ENCODE measurements at places on chromosomes 16 and 17.

GRCh38 chr16:82259731-82260130 is 89.7 kb upstream of the MPHOSPH6 start:
- DNase-seq, result no peak

DNA sequence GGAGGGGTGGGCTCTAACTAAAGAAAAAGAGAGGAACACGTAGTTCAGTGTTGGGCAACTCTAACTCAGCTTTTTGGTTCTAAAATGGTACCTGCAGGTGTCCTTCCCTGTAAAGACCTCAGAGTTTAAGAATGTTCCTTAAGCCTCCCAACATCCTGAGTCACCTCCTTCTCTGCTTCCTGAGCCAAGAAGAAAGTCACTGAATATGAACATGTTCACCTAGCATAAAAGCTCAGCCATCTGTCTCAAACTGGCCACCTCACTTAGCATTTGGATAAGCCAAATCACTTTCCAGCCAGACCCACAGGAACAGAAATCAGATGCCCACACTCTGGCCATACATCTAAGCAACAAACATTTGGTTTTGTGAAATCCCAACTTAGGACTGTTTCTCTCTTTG is 3.7 kb downstream of the TMEM98 start:
- DNase-seq, result no peak

- no peak for DNase-seq
Observed at GRCh38 chr16:50802000-50802399, 60.1 kb downstream of the CYLD start.

DNA sequence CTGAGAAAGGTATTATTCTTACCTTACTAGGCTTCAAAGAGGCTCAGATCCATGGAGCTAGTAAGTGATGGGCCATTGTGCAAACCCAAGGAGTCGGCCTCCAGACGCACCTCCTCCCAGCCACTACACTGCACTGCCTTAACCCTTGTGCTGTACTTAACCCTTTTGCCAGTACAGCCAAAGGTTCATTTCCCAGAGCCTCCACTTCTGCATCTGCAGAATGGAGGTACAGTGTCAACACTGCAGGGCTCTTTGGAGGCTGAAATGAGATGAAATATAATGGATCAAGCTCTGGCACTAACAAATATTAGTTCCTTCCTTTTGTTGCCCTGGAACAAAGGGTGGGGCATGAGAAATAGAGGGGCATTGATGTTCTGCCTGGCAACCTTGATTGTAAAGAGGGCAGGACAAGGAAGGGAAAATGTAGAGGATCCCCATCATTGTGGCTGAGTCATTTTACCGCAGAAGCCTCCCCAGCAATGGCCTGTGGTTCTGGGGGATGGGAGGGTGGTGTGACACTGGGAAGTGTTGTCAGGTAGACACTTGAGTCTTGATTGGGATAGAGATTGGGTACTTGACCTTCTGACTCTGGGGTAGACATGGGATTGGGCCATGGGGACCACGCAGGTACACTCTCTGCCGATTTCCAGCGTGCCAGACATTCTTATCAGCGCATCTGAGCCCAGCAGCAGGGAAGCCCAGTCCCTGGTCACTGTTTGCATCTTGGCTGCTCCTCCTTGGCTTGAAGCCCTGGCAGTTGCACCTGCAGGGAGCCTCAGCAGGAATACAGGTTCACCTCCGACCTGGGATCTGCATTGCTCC is 84.0 kb downstream of the MSI2 start:
- no peak for DNase-seq

DNA sequence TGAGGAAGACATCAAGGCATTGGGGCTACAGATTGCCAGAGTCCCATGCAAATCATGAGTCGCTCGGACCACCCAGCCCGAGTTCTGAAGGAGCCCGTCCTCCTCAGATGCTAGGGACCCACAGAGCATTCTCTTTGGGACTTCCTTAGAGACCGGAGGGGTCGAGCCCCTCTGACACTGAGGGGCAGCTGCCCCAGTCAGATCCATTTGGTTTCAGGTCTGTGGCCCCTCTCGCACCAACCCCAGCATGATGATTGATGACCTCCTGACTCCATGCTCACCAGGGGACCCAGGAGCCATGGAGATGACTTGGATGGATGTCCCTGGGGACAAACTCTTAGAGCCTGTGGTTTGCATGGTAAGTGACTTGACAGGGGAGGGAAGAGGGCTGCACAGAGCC is 8.0 kb downstream of the PDF start:
- DNase-seq, result no peak

- DNase-seq, result no peak
Observed at GRCh38 chr16:86138121-86139085, 239.4 kb downstream of the IRF8 start.

GRCh38 chr16:59690216-59690615 is 956.1 kb upstream of the GOT2 start:
- no peak for DNase-seq

DNA sequence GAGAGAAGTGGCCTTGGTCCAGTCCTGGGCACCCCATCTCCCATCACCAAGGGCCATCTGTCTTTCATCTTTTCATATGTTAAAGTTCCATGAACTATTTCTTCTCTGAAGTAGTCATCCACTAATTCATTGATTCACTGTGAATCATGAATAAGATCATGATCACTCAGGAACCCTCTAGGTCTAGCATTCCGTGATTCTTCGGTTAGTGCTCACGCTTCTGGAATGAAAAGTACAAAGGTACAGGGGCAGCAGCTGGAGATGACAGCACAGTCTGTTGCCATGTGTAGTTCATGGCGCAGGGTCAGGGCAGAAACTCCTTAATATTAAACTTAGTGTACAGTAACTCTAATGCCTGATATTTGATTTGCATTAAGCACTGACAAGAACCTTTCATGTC is 127.1 kb downstream of the CDH13 start:
- no peak for DNase-seq

GRCh38 chr17:17840751-17841591 is 4.2 kb upstream of the SREBF1 start:
- DNase-seq, result no peak

DNA sequence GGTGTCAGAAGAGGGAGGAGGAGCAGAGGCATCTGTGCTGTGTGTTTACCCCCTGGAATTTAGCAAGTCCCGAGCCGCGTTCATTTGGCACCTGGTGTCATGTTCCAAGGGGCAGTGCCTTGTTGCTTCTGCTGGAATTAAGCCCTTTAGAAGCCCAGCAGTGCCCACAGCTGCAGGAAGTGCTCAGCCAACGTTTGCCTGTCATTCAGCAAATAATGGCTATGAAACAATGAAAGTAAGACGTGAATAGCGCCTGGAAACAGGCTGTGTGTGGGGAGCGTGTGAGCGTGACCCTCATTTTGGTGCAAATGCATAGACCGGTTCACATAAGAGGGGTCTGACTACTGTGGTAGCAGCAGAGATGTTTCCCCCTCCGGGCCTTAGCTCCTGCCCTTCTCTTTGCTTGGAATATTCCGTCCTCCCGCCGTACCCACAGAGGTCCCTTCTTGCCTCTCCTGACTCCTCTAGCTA is 5.8 kb upstream of the ATP2C2 start:
- DNase-seq, result no peak

GRCh38 chr17:5540321-5540720 is 44.0 kb downstream of the NLRP1 start:
- no peak for DNase-seq

DNA sequence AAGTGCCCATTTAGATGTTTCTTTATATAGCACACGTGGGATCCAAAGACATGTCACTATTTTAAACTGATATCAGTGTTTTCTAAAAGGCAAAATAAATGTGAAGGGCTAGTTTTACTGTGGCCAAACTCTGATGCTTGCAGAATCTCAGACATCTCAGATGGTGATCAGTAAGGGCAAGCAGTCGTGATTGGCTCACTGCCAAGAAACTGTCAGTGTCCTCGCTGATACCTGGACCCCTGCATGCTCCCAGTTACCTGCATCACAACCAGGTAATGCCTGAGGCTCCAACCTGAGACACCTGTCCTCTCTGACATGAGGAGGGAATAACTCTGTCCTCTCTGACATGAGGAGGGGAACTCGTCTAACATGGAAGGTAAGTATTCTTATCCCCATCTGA is 114.0 kb downstream of the SPECC1 start:
- no peak for DNase-seq

- DNase-seq, result no peak
Observed at GRCh38 chr17:66687570-66688284, 147.2 kb upstream of the CACNG5 start.

- DNase-seq, result no peak
Observed at GRCh38 chr16:9630119-9630518, 538.7 kb downstream of the HAPSTR1 start.

DNA sequence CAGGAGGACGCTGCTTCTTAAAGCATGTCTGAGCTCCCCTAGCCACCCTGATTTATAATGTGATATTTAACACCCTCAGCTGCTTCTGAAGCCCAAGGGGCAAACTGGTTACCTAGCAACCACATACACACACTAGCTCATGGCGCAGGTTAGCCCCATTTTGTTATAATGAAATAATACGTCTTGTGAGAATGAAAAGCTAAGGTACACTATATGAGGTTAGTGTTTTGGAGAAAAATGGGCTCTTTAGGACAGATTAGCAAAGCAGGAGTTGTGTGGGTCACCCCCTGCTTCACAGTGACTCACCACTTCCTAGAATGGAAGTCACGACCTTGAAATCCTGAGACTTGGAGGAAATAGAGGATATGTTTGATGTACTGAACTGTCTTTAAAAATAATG is 404.8 kb upstream of the HSBP1 start:
- no peak for DNase-seq

- no peak for DNase-seq
Observed at GRCh38 chr16:11588321-11589197, 1.8 kb upstream of the LITAF start.

DNA sequence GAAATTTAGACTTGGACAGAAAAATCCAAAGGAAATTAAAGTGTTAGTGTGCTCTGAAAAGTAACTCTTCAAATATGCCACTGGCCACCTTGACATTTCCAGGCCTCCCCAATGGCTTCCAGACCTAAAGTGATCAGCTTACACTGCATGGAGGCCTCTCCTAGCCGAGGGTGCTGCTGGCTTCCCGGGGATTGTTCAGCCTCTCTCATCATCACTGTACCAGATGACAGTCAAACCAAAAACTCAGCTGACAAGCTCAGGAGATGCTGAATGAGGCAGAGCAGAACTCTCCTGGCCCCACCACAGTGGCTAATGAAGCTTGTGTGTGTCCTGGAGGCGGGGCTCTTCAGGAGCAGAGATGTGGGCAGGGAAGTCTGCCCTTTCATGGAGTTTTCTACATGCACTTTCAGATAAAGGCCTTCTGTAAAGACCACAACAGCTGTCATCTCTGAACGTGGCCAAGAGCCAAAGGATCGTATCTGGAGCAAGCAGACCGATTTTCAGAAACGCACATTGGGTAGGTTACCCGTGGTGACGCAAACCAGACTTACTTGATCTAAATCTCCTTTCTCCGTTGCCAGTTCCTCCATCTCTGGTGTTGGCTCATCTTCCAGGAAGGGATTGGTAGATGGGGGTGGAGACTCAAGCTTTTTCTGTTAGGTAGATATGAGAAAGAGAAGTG is 113.3 kb downstream of the VPS53 start:
- DNase-seq, result no peak

DNA sequence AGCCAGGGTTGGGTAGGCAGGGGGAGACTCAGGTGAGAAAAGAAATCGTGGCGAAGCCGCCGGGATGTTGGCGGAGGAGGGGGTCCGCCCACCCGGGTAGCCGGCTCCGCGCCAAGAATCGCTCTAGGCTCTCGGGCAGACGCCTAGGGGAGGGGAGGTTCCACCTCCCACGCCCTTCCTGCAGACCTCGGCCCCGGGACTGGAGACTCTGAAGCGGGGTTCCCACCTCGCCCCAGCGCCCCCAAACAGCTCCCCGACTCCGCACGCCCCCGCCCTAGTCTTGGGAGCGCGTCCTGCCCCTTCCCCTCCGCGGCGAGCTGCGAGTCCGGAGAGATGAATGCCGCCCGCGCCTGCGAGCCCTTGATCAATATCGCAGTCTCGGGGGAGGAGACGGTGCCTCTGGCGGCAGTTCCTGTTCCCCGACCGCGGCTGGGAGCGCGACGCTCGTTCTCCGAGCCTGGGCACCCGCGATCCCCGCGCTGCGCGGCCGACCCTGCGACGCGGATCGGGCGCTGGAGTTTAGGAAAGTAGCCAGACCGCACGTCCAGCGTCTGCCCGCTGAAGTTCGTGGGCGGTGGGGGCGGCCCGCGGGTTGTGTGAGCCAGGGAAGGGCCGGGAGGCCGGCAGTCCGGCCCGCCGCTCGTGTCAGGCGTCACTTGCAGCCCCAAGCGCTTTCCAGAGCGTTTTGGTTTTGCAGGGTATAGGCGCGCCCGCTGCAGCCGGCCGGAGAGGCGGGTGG is 790 bp downstream of the CRHR1 start:
- no peak for DNase-seq

DNA sequence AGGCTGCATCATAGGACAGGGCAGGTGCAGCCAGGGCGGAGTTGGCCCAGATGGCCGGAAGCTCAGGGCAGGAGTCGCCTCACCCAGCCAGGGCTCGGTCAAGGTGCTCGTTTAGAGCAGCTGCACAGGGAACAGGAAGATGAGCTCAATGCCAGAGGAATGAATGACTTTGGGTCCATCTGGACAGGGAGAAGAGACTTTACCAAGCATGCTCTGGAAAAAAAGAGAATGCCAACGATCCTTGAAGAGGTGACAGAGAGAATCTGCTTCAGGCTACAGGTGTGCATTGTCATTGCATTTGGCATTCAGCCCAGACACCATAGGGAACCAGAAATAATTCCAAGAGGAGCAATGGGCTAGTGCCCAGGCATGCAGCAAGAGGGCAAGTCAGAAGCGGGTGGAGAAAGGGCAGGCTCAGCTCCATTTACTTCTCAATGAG is 6.7 kb upstream of the MPP3 start:
- no peak for DNase-seq

DNA sequence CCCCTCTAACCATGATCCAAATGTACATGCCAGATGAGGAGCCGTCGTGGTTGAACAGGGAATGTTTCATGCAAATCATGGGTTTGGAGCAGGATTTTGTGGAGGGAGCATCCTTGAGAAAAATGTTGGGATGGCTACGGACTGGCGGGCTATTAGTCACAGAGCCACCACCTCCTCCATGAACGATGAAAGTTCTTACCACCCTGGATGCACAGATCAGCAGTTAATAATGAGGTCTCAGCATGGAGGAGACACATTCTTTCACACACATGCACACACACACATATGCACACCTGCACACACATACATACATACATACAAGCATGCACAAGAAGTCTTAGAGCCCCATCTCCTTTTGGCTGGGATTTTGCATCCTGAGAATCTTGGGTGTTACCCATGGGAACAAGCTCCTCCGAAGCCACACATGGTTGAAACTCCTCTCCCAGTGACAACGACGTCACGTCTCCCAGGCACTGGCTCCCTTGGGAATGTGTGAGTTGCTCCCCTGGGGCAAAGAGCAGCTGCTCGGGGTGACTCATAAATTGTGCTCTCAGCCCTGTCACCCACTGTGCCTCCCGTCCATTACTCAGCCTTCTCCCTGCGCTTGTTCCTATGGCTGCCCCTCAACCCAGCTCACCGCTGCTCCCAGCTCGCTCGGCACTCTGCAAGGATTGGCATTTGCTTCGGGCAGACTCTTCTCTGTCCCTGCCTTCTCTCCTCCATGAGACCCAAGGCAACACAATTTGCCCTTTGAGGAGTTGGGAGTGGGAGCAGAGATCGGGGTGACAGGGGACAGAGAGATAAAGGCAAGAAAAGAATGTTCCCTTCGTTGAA is 344.6 kb downstream of the SOX9 start:
- DNase-seq, result no peak
